ENCODE measurements at places on chromosomes 5 and 9.

GRCh38 chr9:94870793-94871558 is 144.5 kb downstream of the AOPEP start:
- H3K27ac ChIP-seq = peak overlapping the region; percentile 74
- DNase-seq = peak; percentile 61
- H3K36me3 ChIP-seq = no peaks in the 10 kb centered on the region
- H3K4me1 ChIP-seq = peaks cover 16% of the 10 kb centered on the region

- peaks cover 13% of the 10 kb centered on the region for H3K27me3 ChIP-seq
- H3K27ac ChIP-seq = no peak overlapping the region
- H3K4me3 ChIP-seq = no peak overlapping the region
- H3K4me1 ChIP-seq = no peaks in the 10 kb centered on the region
- H3K36me3 ChIP-seq = no peaks in the 10 kb centered on the region
- no peak for DNase-seq
These were observed 362.7 kb downstream of the GADD45G start for GRCh38 chr9:89967527-89967926.

GRCh38 chr5:124034963-124035362 is 523.0 kb downstream of the CSNK1G3 start:
- H3K27me3 ChIP-seq = no peaks in the 10 kb centered on the region
- no peaks in the 10 kb centered on the region for H3K36me3 ChIP-seq
- no peak for DNase-seq
- no peak overlapping the region for H3K27ac ChIP-seq
- H3K4me3 ChIP-seq = no peak overlapping the region
- H3K4me1 ChIP-seq = no peaks in the 10 kb centered on the region

DNA sequence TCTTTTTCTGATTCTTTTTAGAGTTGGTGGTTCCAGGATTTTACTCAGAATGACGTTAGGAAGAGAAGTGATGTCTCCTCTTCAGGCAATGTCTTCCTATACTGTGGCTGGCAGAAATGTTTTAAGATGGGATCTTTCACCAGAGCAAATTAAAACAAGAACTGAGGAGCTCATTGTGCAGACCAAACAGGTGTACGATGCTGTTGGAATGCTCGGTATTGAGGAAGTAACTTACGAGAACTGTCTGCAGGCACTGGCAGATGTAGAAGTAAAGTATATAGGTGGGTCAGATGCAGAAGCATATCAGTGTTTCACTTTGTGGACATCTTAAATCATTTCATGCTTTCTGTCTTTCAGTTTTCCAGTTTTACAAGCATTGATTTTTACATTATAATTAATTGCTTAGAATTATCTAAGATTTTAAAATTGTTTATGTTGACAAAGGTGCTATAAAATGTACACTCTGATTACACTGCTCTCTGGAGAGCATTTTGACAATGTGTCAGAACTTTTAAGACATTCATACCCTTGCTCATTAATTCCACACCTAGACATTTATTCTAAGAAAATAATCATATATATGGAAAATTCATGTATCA is 36.6 kb downstream of the NLN start:
- no peak overlapping the region for H3K4me3 ChIP-seq
- H3K27me3 ChIP-seq = no peaks in the 10 kb centered on the region
- DNase-seq = no peak
- H3K36me3 ChIP-seq = peaks cover 3% of the 10 kb centered on the region
- no peak overlapping the region for H3K27ac ChIP-seq

DNA sequence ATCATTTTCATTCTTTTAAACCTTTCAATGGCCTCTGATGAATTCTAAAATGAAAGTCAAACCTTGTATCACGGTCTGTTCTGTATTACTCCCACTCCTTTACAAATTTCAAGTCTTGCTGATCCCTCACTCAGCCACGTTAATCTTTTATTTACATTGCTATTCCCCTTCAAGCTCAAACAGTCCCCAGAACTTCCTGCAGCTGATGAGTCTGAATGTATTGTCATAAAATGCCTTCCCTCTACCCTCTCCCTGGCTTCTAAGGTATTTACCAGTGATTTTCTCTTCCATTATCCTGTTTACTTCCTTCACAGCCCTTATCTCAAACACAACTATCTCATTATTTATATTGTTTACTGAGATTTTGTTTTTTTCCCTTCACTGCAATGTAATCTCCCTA is 562.3 kb upstream of the C9orf72 start:
- H3K27ac ChIP-seq = no peak overlapping the region
- H3K4me3 ChIP-seq = no peak overlapping the region
- H3K36me3 ChIP-seq = no peaks in the 10 kb centered on the region

GRCh38 chr9:93830012-93830596 is 125.1 kb downstream of the BARX1 start:
- H3K27ac ChIP-seq = no peak overlapping the region
- peaks cover 38% of the 10 kb centered on the region for H3K27me3 ChIP-seq
- H3K4me1 ChIP-seq = peaks cover 3% of the 10 kb centered on the region
- H3K4me3 ChIP-seq = no peak overlapping the region
- H3K36me3 ChIP-seq = no peaks in the 10 kb centered on the region

- no peaks in the 10 kb centered on the region for H3K27me3 ChIP-seq
- DNase-seq = no peak
- peaks cover 19% of the 10 kb centered on the region for H3K36me3 ChIP-seq
- no peak overlapping the region for H3K4me3 ChIP-seq
- no peak overlapping the region for H3K27ac ChIP-seq
These were observed 29.1 kb downstream of the FOCAD start for GRCh38 chr9:20713172-20713571.

DNA sequence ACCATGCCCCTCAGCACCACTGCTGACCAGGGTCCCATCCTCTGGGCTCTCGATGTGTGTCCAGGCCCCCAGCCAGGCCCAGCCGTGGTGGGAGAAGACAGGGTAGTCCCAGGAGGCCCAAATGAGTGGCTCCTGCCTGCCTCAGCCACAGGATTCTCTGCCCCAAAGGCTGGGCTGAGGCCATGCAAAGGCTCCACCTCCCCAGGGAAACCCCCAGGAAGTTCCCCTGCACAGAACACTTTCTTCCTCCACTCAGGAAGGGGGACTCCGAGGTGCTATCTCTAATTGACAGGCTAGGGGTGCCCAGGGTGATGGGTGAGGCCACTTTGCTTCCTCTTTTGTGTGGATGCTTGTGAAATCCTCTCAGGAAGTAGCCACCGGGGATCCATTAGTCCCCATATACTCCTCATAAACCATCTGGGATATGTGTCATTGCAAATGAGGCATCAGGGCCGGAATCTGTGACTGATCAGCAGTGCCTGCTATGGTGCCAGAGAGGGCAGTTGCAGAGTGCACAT is 23.1 kb upstream of the TDRD7 start:
- H3K4me1 ChIP-seq = peaks cover 21% of the 10 kb centered on the region
- no peaks in the 10 kb centered on the region for H3K36me3 ChIP-seq
- peaks cover 35% of the 10 kb centered on the region for H3K27me3 ChIP-seq
- no peak for DNase-seq
- no peak overlapping the region for H3K27ac ChIP-seq

- H3K4me3 ChIP-seq = no peak overlapping the region
- no peak overlapping the region for H3K27ac ChIP-seq
- H3K27me3 ChIP-seq = peaks cover 9% of the 10 kb centered on the region
- no peaks in the 10 kb centered on the region for H3K36me3 ChIP-seq
- no peak for DNase-seq
These were observed 81.6 kb upstream of the PRRC1 start for GRCh38 chr5:127435821-127436220.
